ENCODE measurements at places on chromosomes 1 and 21.

DNA sequence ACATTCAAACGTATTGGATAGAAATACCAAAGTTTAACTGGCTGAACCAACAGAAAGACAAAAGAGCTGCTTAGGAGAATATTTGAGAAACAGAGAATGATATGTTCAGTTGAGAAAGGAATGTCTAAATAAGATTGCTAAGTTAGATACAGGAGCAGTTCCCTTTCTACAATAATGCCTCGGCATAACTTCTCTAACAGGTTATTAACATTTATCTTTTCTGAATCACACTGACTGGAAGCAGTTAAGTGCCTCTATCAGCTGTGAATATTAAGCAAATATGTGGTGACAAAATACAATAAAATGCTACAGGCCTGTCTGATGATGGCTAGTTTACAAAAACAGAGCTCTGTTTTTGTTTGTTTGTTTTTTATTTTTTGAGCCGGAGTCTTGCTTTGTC lies 121.9 kb downstream of the KCNK1 start:
- no peak for DNase-seq

DNA sequence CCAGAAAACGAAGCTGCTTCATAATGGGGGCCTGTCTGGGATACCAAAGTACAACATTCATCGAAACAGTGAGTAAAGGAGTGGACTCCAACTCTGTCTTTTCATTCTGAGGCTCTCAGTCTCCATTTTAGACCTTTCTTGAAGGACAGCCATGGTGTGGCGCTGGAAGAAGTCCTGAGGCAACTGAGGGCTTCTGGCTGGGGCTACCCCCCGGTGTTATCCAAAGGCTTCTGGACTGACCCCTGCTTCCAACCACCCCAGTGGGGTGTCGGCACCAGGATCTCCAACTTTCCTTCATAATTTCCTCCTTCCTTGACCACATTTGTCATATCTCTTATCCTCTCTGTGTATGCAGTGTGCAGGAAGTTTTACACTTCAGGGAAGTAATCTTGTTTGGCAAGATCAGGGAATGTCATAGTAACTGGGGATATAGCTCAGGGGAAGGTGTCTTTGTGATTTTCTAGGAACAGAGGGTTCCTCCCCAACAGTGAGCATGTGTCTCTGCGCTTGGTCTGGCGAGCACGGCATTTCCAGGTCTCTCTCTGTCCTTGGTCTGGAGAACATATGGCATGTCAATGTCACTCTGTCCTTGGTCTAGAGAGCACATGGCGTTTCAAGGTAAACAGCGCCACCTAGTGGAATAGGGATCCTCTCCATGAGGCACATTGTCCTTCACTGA lies 19.4 kb upstream of the BSDC1 start:
- DNase-seq, result peak; percentile 60

GRCh38 chr1:61295818-61296537 lies 213.6 kb downstream of the NFIA start:
- DNase-seq, result no peak

- DNase-seq, result no peak
These were observed 21.3 kb upstream of the RUNX1 start for GRCh38 chr21:35070436-35070835.

DNA sequence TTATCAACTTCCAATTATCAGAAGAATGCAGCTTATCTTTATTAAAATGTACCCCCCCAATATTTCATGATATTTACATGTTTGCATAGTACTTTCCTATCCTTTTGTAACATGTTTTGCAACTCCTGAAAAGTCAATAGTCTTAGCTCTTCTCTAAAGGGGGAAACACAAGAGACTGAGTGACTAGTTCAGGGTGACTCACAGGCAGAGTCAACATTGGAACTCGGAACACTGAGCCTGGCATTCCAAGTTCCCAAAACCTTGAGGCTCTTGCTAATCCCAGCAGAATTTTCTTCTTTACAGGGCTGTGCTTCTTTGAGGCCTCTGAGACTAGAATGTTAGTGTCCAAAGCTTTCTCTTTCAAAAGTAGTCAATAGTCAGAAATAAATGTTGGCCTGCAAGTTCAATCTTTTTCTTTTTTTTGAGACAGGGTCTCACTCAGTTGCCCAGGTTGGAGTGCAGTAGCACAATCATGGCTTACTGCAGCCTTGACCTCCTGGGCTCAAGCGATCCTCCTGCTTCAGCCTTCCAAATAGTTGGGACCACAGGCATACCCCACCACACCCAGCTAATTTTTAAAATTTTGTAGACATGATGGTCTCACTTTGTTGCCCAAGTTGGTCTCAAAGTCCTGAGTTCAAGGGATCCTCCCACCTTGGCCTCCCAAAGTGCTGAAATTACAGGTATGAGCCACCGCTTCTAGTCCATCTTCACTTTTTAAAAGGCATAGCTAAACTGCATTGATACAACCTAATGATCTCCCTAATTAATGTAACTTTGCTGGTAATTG lies 37.5 kb downstream of the ZNF281 start:
- DNase-seq, result no peak

- DNase-seq, result no peak
These were observed 125.9 kb downstream of the ATP5PO start for GRCh38 chr21:33789697-33790096.

- no peak for DNase-seq
These were observed 4.5 kb upstream of the CATSPERE start for GRCh38 chr1:244456586-244456985.

DNA sequence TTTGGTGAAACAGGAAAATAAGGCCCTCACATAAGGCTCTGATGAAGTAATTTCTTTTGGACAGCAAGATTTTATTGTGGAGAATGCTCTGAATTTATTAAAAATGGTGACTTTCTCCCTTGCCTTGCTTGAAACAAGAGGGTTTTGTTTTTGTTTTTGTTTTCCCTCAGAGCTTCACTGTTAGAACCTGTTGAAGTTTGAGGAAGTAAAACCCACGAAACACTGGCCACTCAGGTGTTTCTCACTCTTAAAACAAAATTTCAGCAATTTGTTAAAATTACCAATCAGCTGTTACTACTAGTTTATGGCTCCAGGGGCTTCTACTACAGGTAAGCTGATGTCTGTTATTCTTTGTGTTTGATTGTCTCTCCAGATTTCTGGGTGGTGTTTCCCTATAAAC lies 112.6 kb upstream of the B3GALT2 start:
- DNase-seq, result no peak

GRCh38 chr1:213268221-213268620 lies 217.2 kb downstream of the RPS6KC1 start:
- DNase-seq, result no peak

DNA sequence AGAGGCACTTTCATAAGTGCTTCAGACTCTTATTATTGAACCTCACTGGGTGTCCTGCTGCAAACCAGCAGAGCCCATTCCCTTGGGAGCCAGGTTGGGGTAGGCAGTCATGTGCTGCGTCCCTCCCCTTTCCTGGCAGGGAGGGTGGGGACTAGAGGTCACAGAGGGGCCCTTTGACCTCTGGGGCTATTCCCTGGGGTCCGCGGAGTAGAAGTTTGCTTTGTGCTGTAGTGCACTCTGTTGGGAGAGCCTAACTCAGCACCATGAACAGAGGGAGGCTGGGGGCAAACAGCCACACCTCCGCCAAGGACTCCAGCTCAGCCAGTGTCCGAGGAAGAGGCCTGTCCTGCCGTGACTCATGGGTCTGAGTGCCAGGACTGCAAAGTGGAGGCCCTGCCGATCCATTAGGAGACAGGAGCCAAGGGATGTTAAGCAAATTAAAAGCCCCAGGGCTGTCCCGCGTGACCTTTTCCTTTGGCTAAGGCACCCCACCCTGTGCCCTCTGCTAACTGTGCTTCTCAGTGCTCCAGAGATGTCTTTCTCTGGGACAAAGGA lies 3.0 kb upstream of the IGSF21 start:
- no peak for DNase-seq

GRCh38 chr1:204410688-204411450 lies 748 bp downstream of the PPP1R15B start:
- DNase-seq, result no peak

DNA sequence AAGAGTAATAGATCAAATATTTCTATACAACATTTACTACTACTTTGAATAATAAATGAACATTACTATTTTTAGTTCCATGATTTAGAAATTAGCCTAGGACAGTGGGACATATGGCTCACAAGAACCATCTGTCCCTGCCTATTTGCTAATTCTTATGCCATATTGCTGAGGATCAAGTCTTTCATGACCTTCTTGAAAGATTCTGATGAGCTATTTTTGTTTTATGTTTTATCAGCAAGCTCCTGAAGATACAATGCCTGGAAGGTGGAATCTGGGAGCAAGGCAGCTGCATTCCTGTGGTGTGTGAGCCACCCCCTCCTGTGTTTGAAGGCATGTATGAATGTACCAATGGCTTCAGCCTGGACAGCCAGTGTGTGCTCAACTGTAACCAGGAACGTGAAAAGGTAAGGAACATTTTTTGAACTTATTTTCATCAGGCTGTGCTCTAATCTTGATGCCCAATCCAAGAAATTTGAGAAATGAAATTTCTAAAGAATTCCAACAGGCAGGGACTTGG lies 326.7 kb downstream of the PAPPA2 start:
- DNase-seq, result no peak

DNA sequence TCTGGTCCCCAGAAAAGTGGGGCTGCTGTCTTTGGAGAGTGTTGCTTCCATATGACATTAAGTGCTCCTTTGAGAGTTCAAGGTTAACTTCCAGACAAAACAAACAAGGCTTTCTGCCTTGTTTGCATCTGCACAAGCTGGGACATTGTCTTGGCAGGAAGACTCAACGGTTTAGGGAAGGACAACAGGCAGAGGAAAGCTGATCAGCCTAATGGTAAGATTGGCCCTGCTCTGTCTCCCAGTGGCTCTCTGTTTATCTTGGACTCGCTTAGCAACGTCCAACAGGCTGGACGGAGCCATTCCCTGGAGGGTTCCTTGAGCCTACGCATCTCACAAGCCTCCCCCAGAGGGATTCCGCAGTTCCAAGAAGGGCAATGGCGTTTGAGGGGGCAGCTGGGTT lies 62.2 kb upstream of the SLC44A3 start:
- DNase-seq, result no peak

DNA sequence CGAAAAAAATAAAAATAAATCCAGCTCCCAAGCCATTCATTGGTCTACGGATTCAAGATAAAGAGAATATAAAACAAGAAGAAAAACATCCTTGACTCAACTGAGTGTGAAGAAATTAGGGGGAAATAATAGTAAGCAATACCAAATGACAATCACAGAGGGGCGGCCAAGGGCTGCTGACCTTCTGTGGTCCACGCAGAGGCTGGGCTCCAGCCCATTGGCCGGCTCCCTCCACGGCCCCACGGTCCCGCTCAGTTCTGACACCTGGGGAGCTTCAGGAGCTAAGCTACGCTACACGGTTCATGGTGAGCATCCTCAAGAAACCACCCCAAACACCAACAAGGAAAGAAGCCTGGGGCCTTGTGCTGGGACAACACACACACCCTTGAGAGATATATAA lies 400 bp upstream of the KRTAP10-12 start:
- DNase-seq, result no peak

- DNase-seq, result peak; percentile 16
These were observed 992 bp downstream of the TENT5C start for GRCh38 chr1:117606649-117607430.

- no peak for DNase-seq
These were observed 155.7 kb upstream of the CAMK1G start for GRCh38 chr1:209427811-209428210.

DNA sequence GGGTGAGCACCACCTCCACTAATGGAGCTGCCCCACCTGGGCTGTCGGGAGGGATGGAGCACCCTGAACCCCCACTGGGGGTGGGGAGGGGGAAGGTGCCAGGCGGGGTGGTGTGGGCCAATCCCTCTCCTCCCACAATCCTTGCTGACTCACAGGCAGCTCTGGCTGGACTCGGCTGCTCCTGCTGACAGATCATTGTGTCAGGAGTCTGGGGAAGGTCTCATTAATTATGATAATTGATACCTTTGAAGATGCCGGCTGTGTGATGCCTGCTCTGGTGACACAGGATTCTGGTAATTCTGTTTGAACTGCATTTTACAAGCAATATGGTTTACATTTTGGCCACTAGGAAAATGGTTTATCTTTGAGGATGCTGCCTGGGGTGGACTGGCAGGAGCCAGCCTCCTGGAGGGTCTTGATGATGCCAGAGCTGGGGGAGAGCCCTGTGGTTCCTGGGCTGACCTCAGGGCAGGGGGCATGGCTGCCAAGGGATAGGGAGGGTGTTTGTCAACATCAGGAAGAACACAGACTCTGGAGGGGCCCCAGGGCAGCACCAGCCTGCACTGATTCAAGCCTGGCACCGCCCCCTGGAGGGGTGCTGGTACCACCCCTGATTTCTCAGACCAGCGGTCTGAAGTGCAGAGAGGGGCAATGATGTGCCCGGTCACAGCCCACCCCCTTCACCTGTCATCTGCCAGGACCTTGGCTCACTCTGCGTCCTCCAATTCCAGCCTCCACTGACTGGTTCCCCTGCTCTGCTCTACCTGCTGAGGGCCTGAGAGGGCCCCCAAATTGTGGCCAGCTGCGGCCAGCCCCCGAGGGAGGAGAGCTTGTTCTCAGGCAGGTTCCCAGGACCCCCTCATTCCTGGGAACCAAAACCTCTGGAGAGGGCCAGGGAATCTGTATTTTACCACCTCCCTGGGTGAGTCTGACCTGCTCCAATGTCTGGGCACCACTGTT lies 338.8 kb downstream of the MATN1 start:
- DNase-seq, result no peak

- DNase-seq, result no peak
These were observed 37.0 kb downstream of the IRF2BP2 start for GRCh38 chr1:234572966-234573365.

- DNase-seq, result no peak
These were observed 33.6 kb downstream of the ACOT11 start for GRCh38 chr1:54581621-54582035.

GRCh38 chr1:14964711-14965055 lies 188.9 kb upstream of the TMEM51 start:
- DNase-seq, result no peak

DNA sequence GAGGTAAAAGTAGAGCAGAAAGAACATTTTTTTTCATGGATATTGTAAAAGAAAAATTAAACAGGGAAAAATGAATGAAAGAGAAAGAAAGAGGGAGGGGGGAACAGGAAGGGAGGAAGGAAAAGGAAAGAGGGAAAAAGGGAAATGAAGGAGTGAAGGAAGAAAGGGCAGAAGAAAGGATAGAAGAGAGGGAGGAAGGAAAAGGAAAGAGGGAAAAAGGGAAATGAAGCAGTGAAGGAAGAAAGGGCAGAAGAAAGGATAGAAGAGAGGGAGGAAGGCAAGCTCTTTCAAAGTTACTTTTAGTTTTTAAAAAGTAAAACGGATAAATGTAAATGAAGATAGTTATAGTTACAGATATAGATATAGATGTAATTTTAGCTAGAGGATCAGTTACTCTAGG lies 1676.7 kb downstream of the MRPL39 start:
- DNase-seq, result no peak

Measured in stimulated activated CD8-positive, alpha-beta memory T cell treated with anti-CD3 and anti-CD28 coated beads, Interleukin-4, amount 100 ng/mL, for 1 hour (primary cell).